ENCODE measurements at places on chromosomes 2 and 18.

- no peak for DNase-seq
Measured at GRCh38 chr2:20781656-20782265, 41.1 kb downstream of the LDAH start.

- no peak for DNase-seq
Measured at GRCh38 chr2:158509928-158510797, 53.4 kb downstream of the PKP4 start.

- no peak for DNase-seq
Measured at GRCh38 chr2:23497063-23497462, 112.1 kb downstream of the KLHL29 start.

DNA sequence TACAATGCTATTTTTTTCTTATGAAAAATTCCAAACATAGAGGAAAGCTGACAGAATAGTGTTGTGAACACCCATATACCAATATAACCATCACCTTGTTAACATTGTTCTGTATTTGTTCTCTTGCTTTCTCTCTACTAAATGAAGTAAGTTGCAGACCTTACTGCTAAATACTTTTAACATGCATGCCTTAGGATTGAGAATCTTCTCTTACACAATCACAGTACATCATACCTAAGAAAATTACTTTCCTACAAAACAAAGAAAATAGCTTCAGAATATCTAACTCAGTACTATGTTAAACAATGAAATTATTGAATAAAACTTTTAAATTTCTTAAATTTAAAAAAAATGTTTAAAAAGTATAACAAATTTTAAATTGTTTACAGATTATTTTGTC, 136.5 kb downstream of the UBR3 start:
- no peak for DNase-seq

- DNase-seq, result no peak
Measured at GRCh38 chr18:76134628-76135027, 360.4 kb downstream of the ZNF516 start.

GRCh38 chr18:27843783-27844777, 332.9 kb downstream of the CDH2 start:
- no peak for DNase-seq

GRCh38 chr2:101466426-101466825, 8.5 kb downstream of the RFX8 start:
- DNase-seq, result no peak

GRCh38 chr2:212549463-212549862, 10.9 kb upstream of the ERBB4 start:
- peak; percentile 20 for DNase-seq

DNA sequence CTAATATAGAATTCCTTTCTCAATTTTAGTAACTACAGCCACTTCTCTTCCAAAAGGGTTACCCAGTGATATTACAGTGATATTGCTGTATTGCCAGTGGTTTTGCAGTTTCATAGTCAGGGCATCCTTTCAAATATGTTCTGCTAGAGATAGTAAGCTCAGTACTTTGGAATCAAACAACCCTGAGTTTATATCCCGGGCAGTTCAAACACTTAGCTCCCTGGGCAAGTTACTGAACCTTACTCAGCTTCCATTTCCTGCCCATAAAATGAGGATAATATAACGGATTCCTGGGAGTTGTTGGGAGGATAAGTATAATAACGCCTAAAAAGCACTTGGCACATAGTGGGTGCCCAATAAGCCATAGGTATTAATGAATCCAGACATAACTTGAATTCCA, 212.6 kb upstream of the PARD3B start:
- no peak for DNase-seq

GRCh38 chr2:609449-609848, 67.8 kb downstream of the TMEM18 start:
- no peak for DNase-seq

GRCh38 chr2:235877275-235877802, 290.8 kb downstream of the GBX2 start:
- DNase-seq, result no peak

All from SHP77 (cell line).